Myocyte (in vitro differentiated cells): ENCODE measurements at places on chromosomes 3 and 15. TPM values are rescaled to one million over a fixed set of nuclear protein-coding genes. Genes with fewer than 3 reads are reported as not detected.

Gene LNP1
- 8.3 and 8.7 TPM in 2 replicates for total RNA-seq

Gene GABRB3
- total RNA-seq: not detected in 2 replicates

Gene FBXO45
- total RNA-seq: 7.7 and 9.5 TPM in 2 replicates

Gene C3orf18
- 14.0 and 18.6 TPM in 2 replicates for total RNA-seq

Gene ISLR2
- total RNA-seq: not detected in 2 replicates

Gene CLDN18
- not detected in 2 replicates for total RNA-seq

Gene TM4SF4
- total RNA-seq: 0.21 and 0.47 TPM in 2 replicates

Gene LRRK1
- total RNA-seq: 0.13 and 0.21 TPM in 2 replicates

Gene ATP13A5
- not detected in 2 replicates for total RNA-seq

Gene IL16
- total RNA-seq: 0.16 and 0.32 TPM in 2 replicates

Gene SV2B
- not detected in 2 replicates for total RNA-seq

Gene EPHA6
- total RNA-seq: not detected in 2 replicates

Gene SLC6A20
- not detected in 2 replicates for total RNA-seq

Gene ISLR
- total RNA-seq: 0.31 and 2.2 TPM in 2 replicates

Gene PTH1R
- 5.6 and 5.7 TPM in 2 replicates for total RNA-seq

Gene PIERCE2
- total RNA-seq: 5.4 and 8.5 TPM in 2 replicates

Gene CGNL1
- 3.7 and 4.0 TPM in 2 replicates for total RNA-seq

Gene ALDH1A3
- total RNA-seq: 0.05 TPM in 1 of 2 replicates, not detected in the other

Gene BTD
- 22.9 and 26.7 TPM in 2 replicates for total RNA-seq

Gene ADPRH
- 20.1 and 25.6 TPM in 2 replicates for total RNA-seq

Gene ZBED2
- total RNA-seq: not detected in 2 replicates

Gene COL6A6
- total RNA-seq: 0.10 and 0.13 TPM in 2 replicates

Gene CIDEC
- 0.26 TPM in 1 of 2 replicates, not detected in the other for total RNA-seq

Gene BUB1B
- 1.8 and 2.1 TPM in 2 replicates for total RNA-seq

Gene CHRD
- 8.4 and 18.8 TPM in 2 replicates for total RNA-seq

Gene PARP14
- 11.3 and 14.1 TPM in 2 replicates for total RNA-seq

Gene C2CD4B
- not detected in 2 replicates for total RNA-seq

Gene SUSD5
- total RNA-seq: 8.9 and 10.1 TPM in 2 replicates

Gene WDR93
- total RNA-seq: not detected in 2 replicates

Gene ARHGAP11A
- 2.2 and 4.5 TPM in 2 replicates for total RNA-seq

Gene SMCO1
- total RNA-seq: 0.53 TPM in 1 of 2 replicates, not detected in the other

Gene ST6GAL1
- total RNA-seq: 2.8 and 11.1 TPM in 2 replicates

Gene PLOD2
- 71.0 and 77.1 TPM in 2 replicates for total RNA-seq

Gene DNAJB8
- total RNA-seq: not detected in 2 replicates

Gene TCF12
- total RNA-seq: 128 and 169 TPM in 2 replicates

Gene HYAL1
- 0.26 and 0.56 TPM in 2 replicates for total RNA-seq

Gene RTP1
- not detected in 2 replicates for total RNA-seq

Gene FANCD2OS
- total RNA-seq: not detected in 2 replicates

Gene IRAK2
- 2.3 and 2.9 TPM in 2 replicates for total RNA-seq

Gene FAM81A
- 0.47 and 1.8 TPM in 2 replicates for total RNA-seq

Gene GPR62
- not detected in 2 replicates for total RNA-seq

Gene UROC1
- not detected in 2 replicates for total RNA-seq

Gene TGM4
- not detected in 2 replicates for total RNA-seq

Gene CADM2
- total RNA-seq: 1.8 and 2.1 TPM in 2 replicates
